Left cardiac atrium (tissue), 4 donors: ENCODE measurements at places on chromosomes 7 and 10. TPM values are rescaled to one million over a fixed set of nuclear protein-coding genes. Genes with fewer than 3 reads are reported as not detected.

DNA sequence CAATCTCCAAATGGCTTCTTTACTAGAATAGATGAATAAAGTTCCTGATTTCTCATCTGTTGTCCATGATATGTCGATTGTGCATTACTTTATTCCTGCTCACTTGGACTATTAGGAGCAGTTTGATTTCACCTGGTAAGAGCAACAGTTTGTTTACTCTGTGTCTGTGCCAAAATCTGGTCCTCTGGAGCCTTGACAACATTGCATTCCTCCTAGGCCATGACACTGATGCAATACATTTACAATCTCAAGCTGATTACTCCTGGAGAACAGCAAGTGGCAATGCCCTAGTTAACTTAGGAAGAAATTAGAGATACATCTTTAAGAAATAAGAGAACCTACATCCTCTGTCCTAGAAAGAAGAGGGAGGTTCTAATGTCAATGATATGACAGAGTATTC is 71.8 kb downstream of the SGCE start:
- no peak for DNase-seq

GRCh38 chr10:110525349-110526260 is 27.9 kb downstream of the DUSP5 start:
- no peak for DNase-seq

DNA sequence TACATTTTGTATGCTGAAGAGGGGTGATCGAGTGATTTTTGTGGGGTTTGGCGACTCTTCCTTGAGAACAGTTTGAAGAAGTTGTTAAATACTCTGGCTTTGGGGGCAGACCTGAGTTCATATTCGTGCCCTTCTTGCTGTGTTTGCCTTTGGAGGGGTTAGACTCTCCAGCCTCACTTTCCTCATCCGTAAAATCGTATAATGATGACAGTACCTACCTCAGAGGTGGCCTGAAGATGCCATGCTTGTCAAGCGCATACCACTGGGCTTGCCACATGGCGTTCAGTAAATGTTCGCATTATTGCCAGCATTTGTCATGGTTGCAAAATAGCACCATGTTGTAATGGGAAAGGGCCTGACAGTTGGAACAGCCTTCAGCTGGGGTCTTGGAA is 1.3 kb downstream of the STK17A start:
- peak; percentile 36 for DNase-seq

- no peak for DNase-seq
Measured at GRCh38 chr10:2117641-2118040, 380.3 kb upstream of the ADARB2 start.

- peak; percentile 93 for DNase-seq
Measured at GRCh38 chr10:80158598-80159127, 26.1 kb downstream of the PLAC9 start.

DNA sequence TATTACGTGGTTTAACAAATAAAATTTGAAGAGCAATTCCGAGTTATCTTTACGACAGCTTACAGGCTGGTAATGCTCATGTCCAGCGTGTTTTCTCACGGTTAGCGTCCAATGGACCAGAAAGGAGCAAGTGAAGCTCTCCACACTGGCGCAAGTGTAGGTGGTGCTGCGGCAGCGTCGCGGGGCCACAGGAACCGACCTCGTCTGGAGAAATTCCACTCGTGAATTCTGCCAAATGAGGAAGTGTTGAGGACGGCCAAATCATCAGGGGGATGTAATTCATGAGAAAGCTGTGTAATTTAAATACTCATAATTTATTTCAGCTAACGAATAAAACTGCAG is 350 bp upstream of the ZNF37A start:
- DNase-seq: no peak

- no peak for DNase-seq
Measured at GRCh38 chr7:47093320-47094234, 488.3 kb downstream of the TNS3 start.

- DNase-seq: no peak
Measured at GRCh38 chr10:55793024-55793423, 568.0 kb downstream of the ZWINT start.

DNA sequence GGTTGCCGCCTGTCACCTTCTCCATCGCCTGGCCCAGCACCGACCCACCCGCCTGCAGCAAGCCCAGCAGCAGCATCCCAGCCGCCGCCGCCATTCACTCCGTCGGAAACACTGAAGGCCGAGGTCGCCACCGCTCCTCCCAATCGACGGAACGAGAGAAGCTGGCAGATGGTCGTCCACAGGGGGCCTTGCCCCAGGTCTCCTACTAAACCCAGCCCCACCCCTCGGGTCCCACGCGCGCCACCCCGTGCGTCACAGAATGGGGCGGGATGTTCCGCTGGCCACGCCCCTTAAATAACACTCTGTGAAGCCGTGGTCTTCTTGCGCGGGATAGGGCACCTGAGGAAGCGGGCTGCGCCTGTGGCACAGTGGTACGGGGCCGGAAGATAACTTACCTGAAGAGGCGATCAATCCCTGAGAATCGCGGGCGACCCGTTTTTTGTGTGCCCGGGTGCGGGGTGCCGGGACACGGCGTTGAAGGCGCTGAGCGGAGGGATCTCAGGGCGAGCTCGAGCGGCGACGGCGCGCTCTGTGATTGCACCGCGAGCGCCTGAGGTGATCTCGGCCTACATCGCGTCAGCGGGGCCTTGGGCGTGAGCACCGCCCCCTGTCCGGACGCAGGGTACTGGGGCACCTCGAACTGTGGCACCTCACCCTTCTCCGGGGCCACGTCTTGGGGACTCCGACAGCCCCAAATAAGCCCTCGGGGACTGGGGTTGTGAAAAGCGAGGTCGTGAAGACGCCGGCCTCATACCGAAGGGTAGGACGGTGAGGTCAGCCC is at the start of gene CYP51A1:
CYP51A1 (minus strand) TSS at position 207 of the 781 bp plus-strand sequence; CDS start at position 94, 113 bp downstream.
- peak; percentile 93 for DNase-seq

- no peak for DNase-seq
Measured at GRCh38 chr10:48613016-48613415, 8.1 kb upstream of the ARHGAP22 start.

- DNase-seq: no peak
Measured at GRCh38 chr7:147765301-147765700, 825.3 kb upstream of the C7orf33 start.

- no peak for DNase-seq
Measured at GRCh38 chr7:80472491-80473200, 39.2 kb downstream of the GNAT3 start.

GRCh38 chr10:122019414-122019975 is 30.5 kb downstream of the TACC2 start:
- DNase-seq: no peak

GRCh38 chr10:80685355-80685754 is 147.7 kb downstream of the SH2D4B start:
- DNase-seq: no peak

- no peak for DNase-seq
Measured at GRCh38 chr7:120806669-120807068, 51.3 kb downstream of the TSPAN12 start.

- DNase-seq: no peak
Measured at GRCh38 chr7:93006480-93007095, 111.2 kb downstream of the SAMD9 start.

DNA sequence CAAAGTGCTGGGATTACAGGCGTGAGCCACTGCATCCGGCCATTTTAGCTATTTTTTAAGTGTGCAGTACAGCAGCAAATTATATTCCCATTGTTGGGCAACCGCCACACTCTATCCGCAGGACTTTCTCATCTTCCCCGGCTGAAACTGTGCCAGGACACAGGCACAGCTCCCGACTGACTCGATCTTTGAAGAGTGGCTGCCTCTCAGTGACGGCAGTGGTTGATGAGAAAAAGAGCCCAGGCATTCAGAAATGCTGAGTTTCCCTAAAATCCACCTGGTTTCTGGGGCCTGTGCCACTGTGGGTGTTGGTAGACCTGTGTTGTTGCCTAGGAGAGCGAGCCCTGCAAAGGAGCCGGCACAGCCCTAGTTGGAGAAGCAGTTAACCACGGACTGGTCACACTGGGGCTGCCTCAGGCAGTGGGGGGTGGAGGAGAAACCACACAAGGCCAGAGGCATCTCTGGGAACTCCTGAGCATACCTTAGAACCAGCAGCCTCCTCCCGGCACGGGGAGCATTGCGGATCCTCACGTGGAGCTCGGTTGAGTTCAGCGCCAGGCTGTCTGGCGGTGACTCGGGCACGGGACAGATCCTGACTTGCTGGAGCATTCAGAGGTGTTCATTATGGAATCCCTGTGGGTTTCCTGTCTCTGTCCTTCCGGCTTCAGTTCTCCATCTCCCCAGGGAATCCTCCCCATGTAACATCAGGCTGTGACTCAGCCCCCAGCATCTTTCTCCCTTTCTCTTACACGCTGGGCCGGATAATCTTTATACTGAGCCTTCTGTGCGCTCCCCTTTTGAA is 16.2 kb downstream of the PFKFB3 start:
- DNase-seq: no peak

DNA sequence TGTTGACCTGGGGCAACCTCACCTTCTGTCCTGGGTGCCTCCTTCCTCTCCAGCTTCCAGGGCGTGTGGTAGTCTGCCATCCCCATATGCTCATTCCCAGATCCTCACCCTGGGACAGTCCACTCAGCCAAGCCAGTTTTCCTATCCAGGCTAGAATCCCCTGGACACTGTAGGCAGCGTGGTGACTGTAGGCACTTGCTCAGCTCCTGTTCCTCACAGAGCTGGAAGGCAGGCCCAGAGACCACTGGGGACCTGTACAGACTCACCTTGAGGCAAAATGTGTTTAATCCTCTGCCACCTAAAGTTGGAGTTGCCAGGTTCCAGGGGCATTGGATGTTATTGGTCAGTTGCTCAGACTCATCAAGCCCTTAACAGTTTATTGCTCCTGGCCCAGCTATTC is 2.4 kb upstream of the GRID1 start:
- no peak for DNase-seq

The WNT2 gene
- not detected for total RNA-seq

The GPR146 gene
- total RNA-seq: 9.0 TPM

The GSDME gene
- 8.6 TPM for total RNA-seq

The KIAA1549 gene
- 1.5 TPM for total RNA-seq
